ENCODE measurements at places on chromosomes 3 and 15.
A peak's percentile ranks its signal among the peaks of the same experiment; 100 is the strongest.

- no peak for DNase-seq
Measured at GRCh38 chr3:179324270-179324754, 1.5 kb downstream of the ZNF639 start.

- no peak for DNase-seq
Measured at GRCh38 chr3:160648701-160649100, 28.3 kb upstream of the ARL14 start.

GRCh38 chr3:172096881-172097420 is 57.6 kb downstream of the FNDC3B start:
- no peak for DNase-seq

DNA sequence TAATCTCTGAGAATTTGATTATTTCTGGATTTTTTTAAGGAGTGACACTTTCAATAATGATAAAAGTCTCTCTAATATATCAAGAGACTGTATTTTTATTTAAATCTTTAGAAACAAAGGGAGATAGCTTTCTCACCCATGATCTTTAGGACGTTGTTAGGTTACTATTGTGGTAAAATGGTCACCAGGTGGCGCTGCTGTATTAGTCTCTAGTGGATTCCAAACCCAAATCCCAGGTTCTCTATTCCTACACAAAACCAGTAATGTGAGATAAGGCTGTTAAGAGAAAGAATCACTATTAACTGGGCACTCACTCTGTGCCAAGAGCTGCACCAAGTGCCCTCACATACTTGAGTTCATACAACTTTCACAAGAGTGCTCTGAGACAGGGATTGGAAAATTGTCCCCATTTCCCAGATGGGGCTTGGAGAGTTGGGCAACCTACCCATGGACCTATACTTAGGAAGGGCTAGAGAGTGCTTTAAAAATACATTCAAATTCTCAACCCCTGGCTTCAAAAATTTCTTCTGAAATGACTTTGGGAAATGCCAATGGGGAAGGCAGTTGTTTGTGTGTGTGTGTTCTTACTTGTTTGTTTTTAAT is 593.4 kb upstream of the TGFBR2 start:
- peak; percentile 33 for DNase-seq

- DNase-seq, result no peak
Measured at GRCh38 chr15:73844356-73844755, 29.0 kb upstream of the TBC1D21 start.

DNA sequence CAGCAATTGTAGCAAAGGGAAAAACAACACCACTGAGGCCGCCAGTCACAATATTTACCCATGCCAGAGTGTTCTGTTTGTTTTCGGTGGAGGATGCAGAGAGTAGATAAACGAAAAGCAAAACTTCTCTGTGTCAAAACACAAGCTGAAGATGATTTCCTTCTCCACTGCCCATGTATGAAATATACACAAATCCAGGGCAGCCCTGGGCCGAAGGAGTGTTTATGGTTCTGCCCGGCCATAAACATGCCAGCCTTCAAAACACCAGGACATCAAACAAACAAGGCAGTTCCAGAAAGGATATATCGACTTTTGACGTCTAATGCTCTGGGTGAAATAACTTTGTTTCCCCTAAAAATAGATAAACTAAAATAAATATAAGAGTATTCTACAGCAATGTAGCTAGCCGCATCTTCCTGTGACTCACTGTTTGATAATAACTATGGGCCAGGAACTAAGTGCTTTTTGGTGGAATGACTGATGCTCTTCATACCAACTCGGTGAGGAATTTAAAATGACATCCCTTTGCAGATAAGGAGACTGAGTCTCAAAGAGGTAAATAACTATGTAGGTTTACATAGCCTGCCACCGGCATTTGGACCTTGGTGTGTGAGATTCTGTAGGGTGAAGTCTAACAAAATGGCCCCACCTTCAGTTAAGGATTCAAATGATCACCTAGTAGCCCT is 82.8 kb downstream of the MAGI1 start:
- no peak for DNase-seq

- peak; percentile 57 for DNase-seq
Measured at GRCh38 chr15:66702035-66702786, at the start of gene SMAD6. SMAD6 (plus strand) TSS chr15:66702236; CDS start chr15:66703259, 1,023 bp downstream.

GRCh38 chr15:82742134-82742533 is 32.5 kb upstream of the AP3B2 start:
- no peak for DNase-seq

GRCh38 chr3:87313641-87314040 is 37.3 kb upstream of the POU1F1 start:
- DNase-seq, result no peak

GRCh38 chr15:64024172-64025050 is 21.9 kb downstream of the DAPK2 start:
- no peak for DNase-seq

DNA sequence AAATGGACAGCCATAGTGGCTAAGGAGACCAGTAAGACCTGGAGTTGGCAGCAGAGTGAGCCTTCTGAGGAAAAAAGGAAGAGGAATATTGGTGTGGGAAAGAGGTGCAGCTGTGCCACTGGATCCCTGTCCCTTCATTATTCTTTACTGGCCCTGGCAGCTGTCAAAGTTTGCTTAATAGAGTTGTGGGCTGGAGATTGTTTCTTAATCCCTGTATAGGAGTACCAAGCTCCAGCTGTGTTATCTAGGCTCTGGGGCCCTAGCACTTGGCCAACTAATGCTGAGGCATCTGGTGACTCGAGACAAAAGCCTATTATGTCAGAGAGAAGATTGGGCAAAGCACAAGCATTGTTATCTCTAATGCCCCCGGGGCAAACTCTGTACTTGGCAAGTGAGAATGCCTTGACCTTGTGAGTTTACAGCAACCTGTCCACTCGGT is 61.4 kb downstream of the ZNF609 start:
- DNase-seq, result no peak

DNA sequence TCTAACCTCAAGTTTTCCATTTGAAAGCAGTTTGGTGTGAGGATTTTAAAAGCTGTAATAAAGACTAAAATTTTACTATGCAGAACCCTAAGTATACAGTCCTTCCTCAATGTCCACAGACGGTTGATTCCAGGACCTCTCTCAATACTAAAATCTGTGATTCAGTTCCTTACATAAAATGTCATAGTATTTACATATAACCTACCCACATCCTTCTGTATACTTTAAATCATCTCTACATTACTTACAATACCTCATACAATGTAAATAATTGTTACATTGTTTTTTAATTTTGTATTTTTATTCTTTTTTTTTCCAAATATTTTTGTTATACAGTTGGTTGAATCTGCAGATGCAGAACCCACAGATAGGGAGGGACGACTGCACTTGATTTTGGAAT is 2.8 kb upstream of the TOPAZ1 start:
- DNase-seq, result no peak

DNA sequence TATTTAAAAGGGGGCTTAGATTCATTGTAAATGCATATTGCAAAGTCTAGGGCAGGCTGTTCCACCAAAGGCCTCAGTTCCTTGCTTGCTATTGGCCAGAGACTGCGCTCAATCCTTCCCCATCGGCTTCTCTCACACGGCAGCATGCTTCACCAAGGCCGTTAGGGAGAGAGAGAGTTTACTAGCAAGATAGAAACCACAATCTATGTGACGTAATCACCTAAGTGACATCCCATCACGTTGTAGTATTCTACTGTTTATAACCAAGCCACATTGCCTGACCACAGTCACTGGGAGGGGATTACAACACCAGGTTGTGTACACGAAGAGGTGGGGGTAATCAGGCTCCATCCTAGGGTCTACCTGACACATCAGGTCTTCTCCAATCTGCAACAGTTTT is 16.0 kb upstream of the NPAP1 start:
- DNase-seq, result no peak

GRCh38 chr15:101048581-101049030 is 129.4 kb downstream of the LRRK1 start:
- no peak for DNase-seq

DNA sequence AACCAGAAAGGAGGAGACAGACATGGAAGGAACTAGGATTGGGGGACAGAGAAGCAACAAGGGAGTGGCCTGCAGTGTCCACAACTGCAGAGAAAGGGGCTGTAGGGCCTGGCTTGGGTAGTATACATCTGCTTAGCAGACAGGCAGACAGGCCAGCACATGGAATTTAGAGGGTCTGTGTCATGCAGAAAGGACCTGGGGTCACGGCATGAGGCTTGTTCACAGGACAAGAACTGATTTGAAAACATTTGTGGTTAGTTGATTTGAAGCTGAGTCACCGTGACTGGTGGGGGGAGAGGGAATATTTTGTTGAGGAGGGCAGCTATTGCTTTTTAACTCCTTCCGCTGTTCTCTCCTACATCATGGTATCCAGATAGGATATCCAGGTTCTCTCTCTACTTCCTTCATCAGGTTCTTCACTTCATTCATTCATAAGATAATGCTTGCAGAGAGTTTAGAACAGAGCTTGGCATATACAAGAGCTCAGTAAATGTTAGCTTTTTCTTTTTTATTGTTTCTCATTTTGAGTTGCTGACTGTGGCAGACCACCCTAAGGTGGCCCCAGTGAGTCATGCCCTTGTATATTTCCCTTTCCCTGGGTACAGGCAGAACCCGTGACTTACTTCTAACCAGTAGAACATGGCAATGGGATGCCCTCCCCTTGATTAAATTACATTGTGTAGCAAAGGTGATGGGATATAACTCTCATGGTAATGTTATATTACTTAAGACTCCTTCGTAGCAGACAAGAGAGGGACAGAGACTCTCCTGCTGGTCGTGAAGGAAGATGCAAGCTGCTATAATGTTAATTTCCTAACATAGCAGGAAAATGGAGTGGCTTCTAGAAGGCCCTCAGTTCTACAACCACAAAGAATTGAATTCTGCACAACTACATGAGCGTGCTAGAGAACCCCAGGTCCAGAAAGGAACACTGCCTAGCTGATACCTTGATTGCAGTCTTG is 95.0 kb upstream of the NMNAT3 start:
- DNase-seq, result no peak

DNA sequence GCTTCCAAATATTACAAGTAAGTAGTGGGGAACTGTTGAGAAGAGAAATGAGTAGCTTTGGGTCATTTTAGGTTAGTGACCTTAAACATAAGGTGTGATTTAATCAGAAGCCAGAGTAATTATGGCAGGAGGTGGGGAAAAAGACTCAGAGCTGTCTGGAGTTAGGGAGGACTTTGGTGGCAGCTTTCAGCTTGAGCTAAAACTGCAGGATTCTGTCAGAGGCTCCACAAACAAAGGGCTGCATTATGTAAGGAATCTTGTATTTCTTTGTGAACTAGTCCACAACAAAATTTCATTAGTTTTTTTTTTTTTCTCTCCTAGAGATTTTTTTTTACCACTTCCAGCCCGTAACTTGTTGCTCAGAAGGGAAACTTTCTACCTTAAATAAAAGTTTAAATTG is 345.3 kb downstream of the TIGIT start:
- DNase-seq, result no peak

DNA sequence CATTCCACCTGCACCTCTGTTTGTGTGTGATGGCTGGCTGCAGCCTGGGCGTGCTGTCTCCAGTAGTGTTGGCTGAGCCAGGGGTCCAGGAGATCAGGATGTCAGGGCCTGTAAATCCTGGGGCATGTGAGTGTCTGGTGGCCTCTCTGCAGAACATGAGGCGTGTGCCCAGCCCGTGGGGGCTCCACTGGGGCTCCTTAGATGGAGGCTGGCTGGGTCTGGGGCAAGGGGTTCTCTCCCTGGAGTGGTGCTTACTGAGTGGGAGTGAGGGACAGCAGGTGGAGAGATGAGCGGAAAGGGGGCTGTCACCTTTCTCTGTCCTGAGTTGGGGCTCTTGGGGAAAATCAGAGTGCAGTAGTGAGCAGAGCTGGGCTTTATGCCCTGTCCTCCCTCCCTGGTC is 152.2 kb downstream of the CHDH start:
- DNase-seq, result no peak

DNA sequence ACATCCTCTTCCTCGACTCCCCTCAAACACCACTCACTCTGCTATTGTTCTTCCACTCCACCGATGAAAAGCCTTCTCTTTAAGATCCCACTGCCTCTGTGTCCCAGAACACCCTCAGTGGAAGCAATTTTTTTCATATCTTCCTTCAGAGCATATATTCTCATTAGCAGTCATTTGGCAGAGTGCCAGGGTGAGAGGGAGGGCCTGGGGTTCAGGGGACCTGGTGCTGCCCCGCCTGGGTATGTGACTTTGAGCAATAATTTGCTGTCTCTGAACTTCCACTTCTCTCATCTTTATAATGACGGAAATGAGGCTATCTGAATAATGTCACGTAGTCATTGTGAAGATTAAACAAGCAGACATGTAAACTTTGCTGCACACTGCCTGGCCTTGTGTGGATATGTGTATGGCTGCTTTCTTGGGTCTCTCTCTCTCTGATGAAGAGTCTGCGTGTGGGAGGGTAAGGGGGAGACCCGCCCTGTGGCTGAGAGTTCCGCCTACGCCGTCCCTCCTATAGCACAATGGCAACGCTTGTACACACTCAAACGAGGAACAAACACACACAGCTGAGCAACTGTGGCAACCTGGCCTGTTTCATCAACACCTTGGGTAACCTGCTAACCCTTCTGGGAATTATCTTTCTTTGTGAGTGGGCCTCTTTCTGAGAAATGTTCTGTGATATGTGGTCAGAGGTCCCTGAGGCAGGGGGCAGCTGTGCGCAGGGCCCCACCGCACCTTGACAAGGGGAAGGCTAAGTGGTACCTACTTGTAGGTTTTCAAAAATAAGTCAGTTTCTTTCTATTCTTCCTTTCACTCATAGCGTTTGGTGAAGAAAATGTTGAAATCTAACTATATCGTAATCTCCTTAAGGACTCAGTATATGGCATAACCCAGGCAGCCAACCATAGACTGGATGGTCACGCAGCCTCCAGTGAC is 369.8 kb downstream of the SV2B start:
- DNase-seq, result peak; percentile 36

Measured in stimulated activated CD4-positive, alpha-beta T cell treated with anti-CD3 and anti-CD28 coated beads, Interleukin-1b, Interleukin-23, amount 100 ng/mL, for 4 hours (primary cell).